ENCODE measurements at places on chromosomes 3 and 15.

- DNase-seq: no peak
These were observed 81.9 kb downstream of the NUP210 start for GRCh38 chr3:13338231-13338630.

GRCh38 chr15:30958219-30958618, 33.2 kb downstream of the MTMR10 start:
- DNase-seq: no peak

- no peak for DNase-seq
These were observed 120.2 kb downstream of the NEDD4 start for GRCh38 chr15:55873024-55873720.

DNA sequence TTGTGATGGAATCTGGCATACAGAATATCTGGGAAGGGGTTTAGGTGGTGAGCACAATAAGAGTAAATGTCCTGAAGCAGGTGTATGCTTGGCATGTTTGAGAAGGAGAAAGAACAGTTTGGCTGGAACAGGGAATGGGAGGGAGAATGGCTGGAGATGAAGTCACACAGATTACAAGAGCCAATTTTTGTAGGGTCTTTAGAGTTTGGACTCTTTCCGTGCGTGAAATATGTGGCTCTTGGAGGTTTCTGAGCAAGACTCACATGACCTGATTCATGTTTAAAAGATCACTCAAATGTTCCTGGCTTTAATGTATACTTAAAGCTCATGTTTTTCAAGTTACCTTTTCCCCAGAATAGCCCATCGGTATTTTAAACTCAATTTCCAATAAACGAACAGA, 32.8 kb downstream of the SPRED1 start:
- DNase-seq: no peak

DNA sequence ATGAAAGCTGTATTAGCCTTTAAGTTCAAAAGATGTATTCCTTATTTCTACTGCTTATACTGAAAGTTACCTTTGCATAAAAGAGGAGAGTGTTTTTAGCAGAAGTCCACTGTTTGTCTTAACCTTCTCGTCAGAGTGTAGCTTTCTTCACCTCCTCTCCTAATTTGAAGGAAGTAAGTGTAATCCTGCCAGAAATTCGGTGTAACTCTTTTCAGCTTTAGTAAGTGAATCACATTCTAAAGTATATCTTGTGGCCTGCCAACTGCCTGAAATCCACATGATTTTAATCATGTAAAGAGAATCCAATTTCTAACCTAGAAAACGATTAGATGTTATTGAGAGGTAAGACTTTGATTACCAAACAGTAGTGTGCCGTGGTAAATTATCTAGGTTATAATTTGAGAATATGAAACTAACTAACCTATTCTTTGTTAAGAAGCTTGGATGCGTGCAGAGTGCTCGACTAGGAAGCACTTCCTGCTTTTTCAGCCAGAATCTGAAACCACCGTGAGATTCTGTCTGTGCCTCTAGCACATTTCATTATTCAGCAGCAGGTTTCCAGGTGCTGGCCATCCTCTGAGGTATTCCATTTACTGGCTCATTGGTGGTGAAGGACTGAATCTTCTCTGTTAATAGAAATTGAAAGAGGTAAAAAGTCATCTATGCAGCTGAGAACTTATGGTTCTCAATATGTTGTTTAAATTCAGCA, 7.5 kb downstream of the GYG1 start:
- no peak for DNase-seq

DNA sequence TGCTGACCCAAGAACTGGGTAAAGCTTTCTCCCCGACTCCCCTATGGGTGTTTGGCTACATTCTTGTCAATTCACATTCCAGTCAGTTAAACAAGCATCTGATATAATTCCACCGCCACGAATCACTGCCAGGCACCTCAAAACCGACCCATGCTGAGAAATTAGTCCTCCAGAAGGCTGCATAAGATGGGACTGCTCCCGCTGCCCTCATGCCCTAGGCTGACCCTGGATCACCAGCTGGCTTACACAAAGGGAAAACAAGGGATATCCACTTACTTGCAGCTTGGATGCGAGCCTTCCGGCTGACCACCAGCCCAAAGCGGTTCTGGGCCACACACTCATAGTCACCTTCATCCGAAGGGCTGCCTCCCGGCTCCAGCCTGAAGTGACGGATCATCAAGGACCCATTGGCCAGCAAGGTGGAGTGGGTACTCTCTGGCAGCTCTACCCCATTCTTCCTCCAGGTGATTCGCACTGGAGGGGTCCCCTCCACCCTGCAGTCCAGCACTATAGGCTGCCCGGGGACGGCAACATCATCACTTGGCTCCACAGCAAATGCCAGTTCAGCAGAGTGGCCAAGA, 2.9 kb downstream of the IGDCC3 start:
- DNase-seq: no peak

DNA sequence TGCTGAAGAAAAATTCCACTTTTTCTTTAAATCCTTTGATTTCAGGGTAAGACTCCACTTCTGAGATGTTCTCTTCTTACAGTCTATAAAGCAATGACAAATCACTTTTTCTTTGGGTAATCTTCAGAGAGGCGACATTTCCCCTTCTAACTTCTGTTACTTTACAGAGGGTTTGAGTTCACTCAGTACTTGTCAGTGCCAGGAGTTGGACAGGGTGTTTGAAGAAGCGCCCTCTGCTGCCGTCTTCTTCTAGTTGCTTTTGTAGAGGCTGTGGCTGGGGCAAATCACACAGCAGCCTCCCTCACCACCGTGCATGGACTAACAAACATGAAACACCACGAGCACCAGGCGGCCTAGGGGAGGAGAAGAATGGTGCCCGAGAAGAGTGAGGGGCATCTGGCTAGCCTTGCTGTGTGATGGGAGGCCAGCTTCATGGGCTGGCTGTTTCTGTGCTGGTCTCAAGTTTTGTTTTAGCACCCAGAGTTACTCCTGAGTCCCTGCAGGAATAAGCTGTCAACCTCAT, at the start of gene CD80:
TSS of gene CD80 (minus strand) at position 174 of the 523 bp plus-strand sequence. CDS start 1,886 bp downstream, outside the sequence.
- DNase-seq: peak; percentile 5

DNA sequence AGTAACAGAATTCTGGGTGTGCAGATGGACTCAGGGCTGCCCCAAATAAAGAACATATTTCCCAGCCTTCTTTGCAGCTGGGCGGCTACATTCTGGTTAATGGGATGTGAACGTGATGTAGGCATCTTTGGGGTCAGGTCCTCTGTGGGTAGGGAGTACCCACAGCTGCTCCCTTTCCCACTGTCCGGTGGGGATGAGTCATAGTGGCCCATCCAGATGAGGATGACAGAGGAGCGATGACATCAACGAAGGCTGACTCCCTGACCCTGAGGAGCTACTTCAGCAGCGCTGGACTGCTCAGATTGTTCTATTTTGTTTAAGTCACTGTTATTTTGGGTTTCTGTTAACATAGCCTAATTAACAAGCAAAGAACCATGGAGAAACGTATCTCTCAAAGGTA, 38.0 kb downstream of the SRPRB start:
- peak; percentile 67 for DNase-seq

GRCh38 chr3:133853063-133853924, 42.4 kb downstream of the RAB6B start:
- no peak for DNase-seq

DNA sequence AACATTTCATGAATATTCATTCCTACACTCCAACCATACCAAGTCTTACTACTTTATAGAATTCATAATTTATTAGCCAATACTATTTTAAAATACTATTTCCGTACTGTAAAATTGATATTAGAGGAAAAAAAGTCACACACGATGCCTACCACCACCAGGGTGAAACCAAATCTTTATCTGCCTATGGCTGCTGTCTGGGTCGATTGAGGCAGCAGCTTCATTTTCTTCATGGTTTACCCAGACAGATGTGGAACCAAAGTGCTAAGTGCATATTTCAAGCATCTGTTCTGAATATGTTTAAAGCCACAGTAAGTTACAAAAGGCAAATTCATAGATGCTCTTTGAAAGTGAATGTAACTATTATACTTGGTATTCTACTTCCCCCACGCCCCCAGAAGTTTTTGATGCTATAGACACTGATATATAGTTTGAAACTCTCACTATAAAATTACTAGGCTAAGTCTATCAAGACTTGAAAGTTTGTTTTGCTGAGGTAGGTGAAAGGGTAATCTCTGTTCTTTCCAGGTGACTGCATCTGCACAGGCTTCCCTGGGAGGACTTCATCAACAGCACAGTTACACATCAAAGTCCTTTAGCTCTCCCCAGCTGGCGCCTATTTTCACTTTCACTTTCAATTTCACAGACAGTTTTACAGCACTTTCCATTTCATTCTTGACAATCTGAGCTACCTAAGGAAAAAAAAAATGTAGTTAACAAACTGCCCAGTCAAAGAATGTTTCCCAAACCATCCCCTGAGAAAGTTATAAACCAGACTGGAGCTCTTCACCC, 113.9 kb downstream of the POLQ start:
- peak; percentile 23 for DNase-seq

- DNase-seq: no peak
These were observed 585.9 kb downstream of the OTOL1 start for GRCh38 chr3:162082516-162082915.

DNA sequence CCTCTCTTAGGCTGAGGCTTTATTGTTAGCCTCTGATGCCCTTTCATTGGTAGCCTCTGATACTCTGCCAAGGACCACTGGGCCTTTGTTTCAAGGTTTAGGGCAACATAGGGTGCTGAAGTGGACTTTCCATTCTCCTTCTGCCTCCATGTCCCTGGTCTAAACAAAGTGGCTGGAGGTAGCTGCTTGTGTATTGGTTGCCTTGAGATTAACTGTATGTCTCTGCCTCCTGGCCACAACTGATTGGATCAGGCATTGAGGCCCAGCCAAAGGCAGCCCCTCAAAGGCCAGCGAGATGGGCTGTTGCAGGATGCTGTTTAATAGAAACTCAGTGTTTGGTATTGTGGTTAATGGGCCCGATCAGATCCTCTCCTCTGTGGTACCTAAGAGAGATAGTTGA, 77.9 kb upstream of the PRR23C start:
- no peak for DNase-seq

GRCh38 chr15:81888748-81889484, 156.9 kb downstream of the MEX3B start:
- no peak for DNase-seq

- no peak for DNase-seq
These were observed 3.2 kb upstream of the LSG1 start for GRCh38 chr3:194675081-194675640.

GRCh38 chr3:112412494-112412893, 79.5 kb downstream of the CD200 start:
- no peak for DNase-seq

DNA sequence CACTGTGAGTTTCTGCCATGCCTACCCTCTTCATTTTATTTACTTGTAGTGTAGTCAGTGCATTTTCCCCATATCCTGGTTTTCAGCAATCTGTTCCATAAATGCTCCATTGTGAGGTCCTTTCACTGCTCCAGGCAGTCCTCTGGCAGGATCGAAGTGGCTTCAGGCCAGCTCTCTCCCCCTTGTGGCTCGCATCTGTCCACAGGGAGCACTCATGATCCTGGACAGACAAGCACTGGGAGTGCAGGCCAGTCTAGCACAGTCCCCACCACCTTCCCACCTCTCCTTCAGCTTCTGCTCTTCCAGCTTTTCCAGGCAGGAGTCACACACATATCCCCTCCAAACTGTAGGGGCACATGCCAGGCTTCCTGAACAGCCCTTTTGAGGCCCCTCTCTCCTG, 173.6 kb downstream of the PPM1L start:
- no peak for DNase-seq

- DNase-seq: no peak
These were observed 639 bp downstream of the MKRN3 start for GRCh38 chr15:23566071-23566554.

GRCh38 chr15:29854413-29854812, 32.1 kb upstream of the TJP1 start:
- DNase-seq: no peak

GRCh38 chr3:49937090-49937489, 2.9 kb upstream of the RBM6 start:
- DNase-seq: no peak

GRCh38 chr15:64068133-64068532, 21.8 kb upstream of the DAPK2 start:
- DNase-seq: no peak

DNA sequence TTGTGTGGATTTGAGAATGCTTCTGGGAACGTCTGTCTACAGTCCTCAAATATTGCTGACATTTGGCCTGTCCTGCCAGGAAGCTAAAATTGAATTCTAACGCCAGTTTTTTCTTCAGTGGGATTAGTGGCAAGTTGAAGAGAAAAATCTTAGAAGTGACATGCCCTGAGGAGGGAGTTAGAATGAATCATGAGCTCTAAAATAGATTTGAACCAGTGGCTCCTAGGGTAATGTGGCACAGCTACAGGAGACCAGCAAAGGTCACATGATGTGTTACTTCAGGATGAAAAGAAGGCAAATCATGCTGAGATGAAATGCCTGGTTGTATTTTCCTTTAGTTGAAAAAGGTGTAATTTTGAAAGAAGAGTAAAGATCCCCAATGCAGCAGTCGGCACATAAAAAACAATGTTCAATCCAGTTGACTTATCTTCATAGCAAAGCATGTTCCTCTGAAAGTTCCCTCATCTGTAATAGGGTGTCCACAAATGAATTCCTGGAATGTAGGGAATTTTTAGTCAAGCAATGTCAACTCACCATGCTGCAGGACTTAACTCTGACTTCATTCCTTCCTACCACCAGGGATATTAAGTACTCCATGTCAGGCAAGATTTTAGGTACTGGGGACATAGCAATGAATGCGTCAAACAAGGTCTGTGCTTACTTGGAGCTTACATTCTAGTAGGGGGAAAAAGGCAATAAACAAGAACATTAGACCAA, 171.6 kb downstream of the CADPS start:
- no peak for DNase-seq

- no peak for DNase-seq
These were observed 124.6 kb downstream of the TMEM108 start for GRCh38 chr3:133162670-133163305.

DNA sequence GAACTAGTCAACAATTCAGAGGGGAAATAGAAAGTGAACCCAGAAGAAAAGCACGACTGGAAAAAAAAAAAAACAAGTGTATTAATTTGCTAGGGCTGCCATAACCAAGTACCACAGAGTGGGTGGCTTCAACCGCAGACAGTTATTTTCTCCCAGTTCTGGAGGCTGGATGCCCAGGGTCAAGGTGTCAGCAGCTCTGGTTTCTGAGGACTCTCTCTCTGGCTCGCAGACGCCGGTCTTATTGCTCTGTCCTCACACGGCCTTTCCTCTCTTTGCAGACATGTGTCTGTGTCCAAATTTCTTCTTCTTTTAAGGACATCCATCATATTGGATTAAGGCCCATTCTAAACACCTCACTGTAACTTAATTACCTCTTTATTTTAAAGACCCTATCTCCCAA, 291.8 kb downstream of the XXYLT1 start:
- DNase-seq: no peak

DNA sequence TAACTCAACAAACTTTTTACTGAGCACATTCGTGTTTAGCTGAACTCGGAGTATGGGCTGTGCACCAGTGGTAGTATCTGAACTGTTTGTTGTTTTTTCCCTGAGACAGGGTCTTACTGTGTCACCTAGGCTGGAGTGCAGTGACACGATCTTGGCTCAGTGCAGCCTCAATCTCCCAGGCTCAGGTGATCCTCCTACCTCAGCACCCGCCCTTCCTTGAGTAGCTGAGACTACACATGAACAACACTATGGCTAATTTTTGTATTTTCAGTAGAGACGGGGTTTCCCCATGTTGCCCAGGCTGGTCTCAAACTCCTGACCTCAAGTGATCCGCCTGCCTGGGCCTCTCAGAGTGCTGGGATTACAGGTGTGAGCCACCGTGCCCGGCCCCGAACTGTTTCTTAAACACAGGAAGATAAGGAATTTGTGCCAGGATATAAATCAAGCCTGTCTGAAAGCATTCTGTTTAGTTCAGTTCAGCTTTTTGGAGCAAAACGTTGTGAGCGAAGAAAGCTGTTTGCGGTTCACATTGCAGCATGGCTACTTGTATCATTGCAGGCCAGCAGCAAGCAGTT, 40.4 kb upstream of the SKOR1 start:
- DNase-seq: no peak

GRCh38 chr3:110343945-110344344, 727.7 kb upstream of the NECTIN3 start:
- DNase-seq: no peak

All from skeletal muscle cell (primary cell).